ENCODE measurements at places on chromosomes 3 and 15. TPM values are rescaled to one million over a fixed set of nuclear protein-coding genes. Genes with fewer than 3 reads are reported as not detected.

Gene LRRC58
- 47.7 TPM for total RNA-seq

- H3K4me1 ChIP-seq = no peaks in the 10 kb centered on the region
- peaks cover 91% of the 10 kb centered on the region for H3K36me3 ChIP-seq
- H3K27me3 ChIP-seq = no peaks in the 10 kb centered on the region
- no peak overlapping the region for H3K27ac ChIP-seq
- DNase-seq = no peak
Measured at GRCh38 chr3:196477678-196478077, 25.9 kb downstream of the RNF168 start.

Gene GOLGA6L4
- total RNA-seq = 2.3 TPM

- no peak overlapping the region for H3K27ac ChIP-seq
- H3K27me3 ChIP-seq = no peaks in the 10 kb centered on the region
- H3K36me3 ChIP-seq = no peaks in the 10 kb centered on the region
- peaks cover 8% of the 10 kb centered on the region for H3K4me1 ChIP-seq
Measured at GRCh38 chr3:28917895-28918475, 362.9 kb upstream of the RBMS3 start.

Gene PAQR9
- not detected for total RNA-seq

DNA sequence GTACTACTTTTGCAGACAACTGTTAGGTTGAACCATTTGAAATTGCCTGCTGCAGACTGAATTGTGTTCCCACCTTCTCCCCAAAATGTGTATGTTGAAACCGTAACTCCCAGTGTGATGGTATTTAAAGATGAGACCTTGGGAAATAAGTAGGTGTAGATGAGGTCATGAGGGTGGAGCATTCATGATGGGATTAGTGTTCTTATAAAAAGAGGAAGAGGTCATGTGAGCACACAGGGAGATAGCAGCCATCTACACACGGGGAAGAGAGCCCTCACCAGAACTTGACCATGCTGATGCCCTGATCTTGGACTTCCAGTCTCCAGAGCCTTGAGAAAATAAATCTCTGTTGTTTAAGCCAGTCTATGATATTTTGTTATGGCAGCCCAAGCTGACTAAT is 17.4 kb upstream of the FHIT start:
- no peak for DNase-seq
- no peak overlapping the region for H3K27ac ChIP-seq
- H3K4me3 ChIP-seq = no peak overlapping the region
- no peaks in the 10 kb centered on the region for H3K36me3 ChIP-seq
- H3K27me3 ChIP-seq = no peaks in the 10 kb centered on the region

GRCh38 chr15:51536965-51537574 is 85.5 kb downstream of the DMXL2 start:
- DNase-seq = no peak
- no peaks in the 10 kb centered on the region for H3K4me1 ChIP-seq
- H3K27ac ChIP-seq = no peak overlapping the region

DNA sequence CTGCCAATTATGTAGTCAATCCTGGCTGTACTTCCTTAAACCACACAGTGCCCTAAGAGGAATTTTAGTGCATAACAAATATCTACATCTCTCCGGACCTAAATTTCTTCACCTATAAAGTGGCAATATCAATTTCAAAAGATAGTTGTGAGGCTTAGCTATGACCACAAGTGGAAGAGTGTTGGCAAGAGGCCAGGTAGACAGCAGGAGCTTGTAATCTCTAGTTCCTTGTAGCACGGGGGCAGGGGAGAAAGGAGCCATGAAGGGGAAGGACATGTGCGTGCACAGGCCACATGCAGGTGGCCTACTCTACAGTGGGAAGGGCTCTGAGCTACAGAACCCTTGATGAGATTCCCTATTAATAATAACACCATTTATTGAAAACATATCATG is 269.7 kb downstream of the ABHD5 start:
- H3K27ac ChIP-seq = no peak overlapping the region
- no peaks in the 10 kb centered on the region for H3K27me3 ChIP-seq
- no peaks in the 10 kb centered on the region for H3K36me3 ChIP-seq
- no peaks in the 10 kb centered on the region for H3K4me1 ChIP-seq
- DNase-seq = no peak
